Naive thymus-derived CD8-positive, alpha-beta T cell (primary cell): ENCODE measurements at places on chromosomes 11 and 22. TPM values are rescaled to one million over a fixed set of nuclear protein-coding genes. Genes with fewer than 3 reads are reported as not detected.
A peak's percentile ranks its signal among the peaks of the same experiment; 100 is the strongest.

Gene CCDC116
- 0.93 TPM for total RNA-seq

GRCh38 chr11:107203656-107204055 is 185.4 kb upstream of the GUCY1A2 start:
- DNase-seq: no peak

DNA sequence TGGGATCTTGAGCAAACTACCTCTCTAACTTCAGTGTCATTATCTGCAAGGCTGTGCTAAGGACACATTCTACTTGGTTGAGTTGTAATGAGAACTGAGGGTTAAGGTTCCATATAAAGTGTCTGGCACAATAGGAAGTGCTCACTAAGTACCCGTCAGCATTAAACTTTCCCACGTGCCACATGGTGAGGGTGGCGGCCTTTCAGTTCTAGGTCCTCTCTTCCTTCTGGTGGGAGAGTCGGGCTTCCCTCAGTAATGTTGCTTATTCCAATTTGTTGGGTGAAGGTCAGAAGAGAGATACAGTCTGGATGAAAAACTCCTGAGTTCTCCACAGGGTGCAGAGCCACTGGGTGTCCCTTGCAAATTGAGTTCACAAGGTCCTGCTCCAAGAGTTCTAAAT is 4.6 kb upstream of the CD6 start:
- DNase-seq: no peak

GRCh38 chr11:120303004-120303637 is 22.0 kb upstream of the TLCD5 start:
- DNase-seq: peak; percentile 46

DNA sequence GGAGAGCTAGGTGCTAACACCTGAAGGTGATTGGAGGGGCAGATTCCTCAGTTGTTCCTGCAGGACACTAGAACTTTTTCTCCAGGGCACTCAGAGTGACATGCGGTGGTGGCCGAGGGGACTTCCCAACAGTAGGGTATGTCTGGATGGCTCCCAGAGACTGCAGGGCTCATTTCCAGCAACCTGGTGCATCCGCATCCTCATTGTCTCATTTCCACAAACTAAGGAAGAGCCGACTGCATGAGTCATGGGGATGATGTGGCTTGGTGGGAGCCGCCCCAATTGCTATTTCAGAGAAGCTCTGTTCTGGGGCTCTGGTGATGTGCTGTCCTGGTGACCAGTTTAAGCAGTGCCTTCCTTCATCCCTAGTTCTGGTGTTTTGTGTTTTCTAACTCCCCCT is 2.8 kb upstream of the ROBO4 start:
- DNase-seq: no peak

DNA sequence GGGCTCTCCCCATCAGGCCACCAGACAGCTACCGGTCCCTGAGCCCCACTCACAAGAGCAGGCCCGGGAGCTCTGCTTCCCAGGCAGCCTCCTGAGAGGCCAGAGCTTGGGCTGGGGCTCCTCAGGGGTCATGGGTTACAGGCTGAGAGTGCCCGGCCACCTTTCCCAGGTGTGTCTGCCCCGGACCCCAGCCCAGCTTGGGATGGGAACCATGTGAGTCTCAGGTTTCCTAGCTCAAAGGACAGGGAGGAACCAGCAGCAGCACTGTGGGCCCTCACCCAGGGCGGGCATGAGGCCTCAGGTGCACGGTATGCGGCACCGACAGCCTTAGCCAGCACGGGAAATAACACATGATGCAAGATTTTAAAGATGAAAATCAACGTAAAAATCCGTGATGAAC is 90.1 kb downstream of the NECTIN1 start:
- no peak for DNase-seq

GRCh38 chr11:76820184-76820566 is 37.0 kb downstream of the TSKU start:
- DNase-seq: no peak
